ENCODE measurements at places on chromosomes 12 and 14.

DNA sequence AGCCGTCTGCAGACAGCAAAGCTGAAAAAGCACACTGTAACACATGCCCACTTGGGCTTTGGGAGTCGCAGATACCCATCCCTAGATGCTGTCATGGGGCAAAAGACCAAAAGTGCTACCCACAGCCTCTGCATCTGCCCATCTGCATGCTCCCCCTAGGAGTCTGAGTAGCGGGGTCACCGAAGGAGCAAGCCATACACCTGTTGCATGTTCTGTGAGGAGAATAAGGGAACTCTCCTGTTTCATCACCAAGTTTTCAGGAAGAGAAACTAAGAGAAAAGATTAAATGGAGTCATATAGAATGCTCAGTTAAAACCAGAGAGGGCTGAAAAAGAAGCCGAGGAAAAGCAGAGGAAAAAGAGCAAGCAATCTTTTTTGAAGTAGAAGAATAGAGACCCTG lies 13.7 kb upstream of the ST8SIA1 start:
- no peak for DNase-seq

- no peak for DNase-seq
Measured at GRCh38 chr14:47596232-47596631, 79.2 kb downstream of the MDGA2 start.

GRCh38 chr12:70254225-70254624 lies 11.0 kb downstream of the CNOT2 start:
- no peak for DNase-seq

DNA sequence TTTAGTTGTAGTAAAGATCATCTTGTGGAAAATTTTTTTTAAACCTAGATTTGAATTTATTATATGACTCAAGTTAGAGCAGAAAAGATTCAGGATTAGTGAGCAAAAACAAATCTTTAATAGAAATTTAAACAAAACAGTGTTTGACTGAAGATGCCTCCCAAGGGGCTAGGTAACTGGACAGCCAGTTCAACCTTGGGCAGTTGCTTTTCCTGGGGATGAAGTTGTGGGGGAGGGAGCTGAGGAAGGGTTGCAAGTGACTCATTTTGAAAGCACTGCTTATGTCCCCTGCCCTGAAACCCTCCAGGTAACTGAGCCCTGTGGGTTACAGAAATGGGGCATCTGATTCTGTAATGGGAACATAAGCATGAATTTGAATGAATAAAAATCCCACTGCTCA lies 13.1 kb downstream of the CFAP54 start:
- no peak for DNase-seq

GRCh38 chr12:112473056-112473455 lies 54.3 kb downstream of the PTPN11 start:
- peak; percentile 5 for DNase-seq

GRCh38 chr12:89932954-89933353 lies 224.3 kb upstream of the ATP2B1 start:
- DNase-seq, result no peak

- DNase-seq, result no peak
Measured at GRCh38 chr14:26941521-26941920, 343.7 kb upstream of the NOVA1 start.

- no peak for DNase-seq
Measured at GRCh38 chr14:31000629-31001338, 24.7 kb upstream of the AP4S1 start.

DNA sequence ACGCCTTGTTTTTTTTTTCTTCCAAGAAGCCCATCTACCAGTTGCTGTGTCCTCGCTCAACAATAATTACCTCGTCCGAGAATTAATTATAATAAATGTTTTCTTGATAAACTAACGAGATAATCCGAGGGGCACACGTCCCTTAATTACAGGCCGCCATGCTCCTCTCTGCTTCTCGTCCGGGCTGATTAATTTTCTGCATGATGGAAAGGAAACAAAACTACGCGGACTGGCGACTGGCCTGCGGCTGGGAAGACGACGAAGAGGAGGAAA lies 2.2 kb downstream of the OTX2 start:
- no peak for DNase-seq

GRCh38 chr14:103294091-103294490 lies 39.9 kb upstream of the EIF5 start:
- DNase-seq, result no peak

DNA sequence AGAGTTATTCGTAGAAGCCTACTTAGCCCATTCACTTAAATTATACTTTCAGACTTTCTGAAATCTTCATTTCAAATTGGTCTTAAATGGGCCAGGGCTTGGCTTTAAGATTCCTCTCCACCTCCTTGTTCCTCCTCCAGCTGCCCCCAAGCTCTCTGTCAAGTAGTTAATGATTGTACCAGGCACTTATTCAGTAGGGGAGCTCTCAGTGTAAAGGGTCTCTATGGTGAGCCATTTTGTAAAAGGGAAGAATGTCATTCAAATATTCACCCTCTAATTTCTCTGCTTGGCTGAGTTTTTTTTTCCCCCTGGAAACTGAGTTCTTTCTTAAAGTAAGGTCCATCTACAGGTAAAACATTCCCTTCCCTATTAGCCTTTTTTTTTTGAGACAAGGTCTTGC lies 96.6 kb downstream of the SUDS3 start:
- DNase-seq, result no peak

GRCh38 chr14:75434138-75434889 lies 6.5 kb downstream of the JDP2 start:
- no peak for DNase-seq

GRCh38 chr14:81281332-81281731 lies 60.6 kb upstream of the GTF2A1 start:
- DNase-seq, result no peak

DNA sequence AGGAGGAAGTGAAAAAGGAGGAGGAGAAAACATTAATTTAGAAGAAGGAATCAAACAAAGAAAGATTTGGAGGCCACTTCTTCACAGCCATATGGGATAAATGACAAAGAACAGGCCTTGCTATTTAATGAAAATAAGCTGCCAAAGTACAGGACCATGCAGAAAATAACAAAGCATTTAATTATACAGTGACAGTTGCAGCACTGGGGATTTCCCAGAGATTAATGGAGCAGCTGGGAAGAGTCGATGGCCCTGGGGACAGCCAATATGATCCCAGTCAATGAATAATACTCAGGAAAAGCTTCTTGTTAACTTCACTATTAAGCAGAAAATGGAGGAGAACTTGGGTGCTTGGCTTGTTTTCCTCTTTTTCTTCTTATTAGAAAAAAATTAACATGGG lies 34.6 kb downstream of the RERG start:
- no peak for DNase-seq

GRCh38 chr14:69887740-69888657 lies 8.8 kb downstream of the SMOC1 start:
- no peak for DNase-seq

DNA sequence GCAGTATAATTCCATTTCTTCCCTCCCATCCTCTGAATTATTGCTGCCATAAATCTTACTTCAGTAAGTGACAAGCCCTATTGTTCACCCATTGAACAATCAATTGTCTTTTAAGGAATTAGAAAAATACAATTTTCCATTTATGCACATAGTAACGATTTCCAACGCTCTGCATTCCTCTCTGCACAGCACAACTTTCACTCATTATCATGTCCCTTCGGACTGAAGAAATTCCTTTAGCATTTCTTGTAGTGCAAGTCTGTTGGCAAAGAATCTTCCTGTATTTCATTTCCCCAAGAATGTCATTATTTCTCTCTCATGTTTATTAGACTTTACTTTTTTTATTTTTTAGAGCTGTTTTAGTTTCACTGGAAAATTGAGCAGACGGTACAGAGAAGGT lies 252.1 kb upstream of the RTL1 start:
- no peak for DNase-seq

DNA sequence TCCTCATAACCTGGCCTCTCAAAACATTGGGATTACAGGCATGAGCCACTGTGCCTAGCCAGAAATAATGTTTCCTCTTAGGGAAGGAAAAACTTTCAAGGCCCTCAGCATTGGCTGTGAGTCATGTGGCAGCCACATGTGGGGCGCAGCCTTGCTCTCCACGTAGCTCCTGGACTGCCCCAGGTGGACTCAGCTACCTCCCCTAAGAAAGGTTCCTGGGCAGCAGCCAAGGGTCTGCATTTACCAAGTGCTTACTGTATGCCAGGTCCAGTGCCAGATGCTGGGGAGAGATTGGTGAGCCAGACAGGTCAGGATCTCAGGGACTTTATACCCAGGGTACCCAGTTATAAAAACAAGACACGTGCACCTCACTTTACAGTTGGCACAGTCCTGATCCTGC lies 3.7 kb upstream of the TRPV4 start:
- DNase-seq, result no peak

GRCh38 chr12:116773276-116773731 lies 35.2 kb downstream of the RNFT2 start:
- DNase-seq, result peak; percentile 30

DNA sequence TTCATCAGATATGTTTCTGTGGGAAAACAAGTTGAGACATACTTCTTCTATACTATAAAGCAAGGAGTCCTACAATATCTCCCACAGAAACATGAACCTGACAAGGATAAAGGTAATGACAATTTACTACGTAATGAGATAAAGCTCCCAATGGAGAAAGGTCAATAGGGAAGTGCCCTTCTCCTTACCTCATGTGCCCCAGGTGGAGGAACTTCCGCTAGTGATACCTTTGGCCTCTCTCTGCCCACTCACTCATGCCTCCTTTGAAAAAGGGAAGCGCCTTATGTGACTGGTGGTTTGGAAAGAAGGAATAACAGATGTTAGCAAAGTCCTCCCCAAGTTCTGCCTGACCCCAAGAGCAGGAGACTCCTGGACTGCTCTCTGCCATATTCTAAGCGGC lies 305.3 kb downstream of the ITPR2 start:
- no peak for DNase-seq

- no peak for DNase-seq
Measured at GRCh38 chr12:4806439-4807115, 86.4 kb downstream of the GALNT8 start.

All from ELF-1 (cell line).